Upper lobe of right lung (tissue), 1 donor: ENCODE measurements at places on chromosomes 12 and 14.

DNA sequence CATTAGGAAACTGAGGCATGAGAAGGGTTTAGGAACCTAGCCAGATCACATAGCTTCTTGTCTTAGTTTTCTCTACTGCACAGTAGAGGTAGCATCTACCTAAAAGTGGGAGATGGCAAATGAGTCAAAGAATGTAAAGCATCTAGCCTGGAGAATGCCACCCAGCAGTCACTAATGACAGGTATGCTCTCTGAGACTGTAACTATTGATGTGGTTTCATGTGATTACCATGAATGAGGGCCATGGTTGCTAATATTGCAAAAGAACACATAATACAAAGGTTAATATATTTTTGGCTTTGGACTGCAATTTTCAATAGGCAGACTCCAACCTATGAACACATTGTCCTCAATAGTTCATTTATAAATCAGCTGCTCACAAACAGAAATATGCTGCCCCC, 389.9 kb downstream of the GRIN2B start:
- DNase-seq: no peak

DNA sequence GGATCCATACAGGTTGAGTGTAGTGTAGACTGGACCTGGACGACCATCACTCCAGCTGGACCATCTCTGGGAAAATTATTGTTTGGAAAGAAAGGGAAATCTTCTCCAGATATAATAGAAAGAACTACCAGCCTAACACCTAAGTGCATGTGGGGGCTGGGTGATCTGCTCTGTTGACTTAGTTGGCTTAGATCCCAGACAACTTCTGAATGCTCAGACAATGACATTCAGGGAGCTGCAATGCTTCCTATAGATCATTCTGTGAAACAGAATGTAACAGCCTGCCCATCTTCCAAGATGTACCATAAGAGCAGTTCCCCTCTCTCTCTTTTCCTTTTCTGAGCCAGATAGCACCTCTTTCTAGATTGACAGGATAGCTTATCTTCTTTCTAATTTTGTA, 572.8 kb upstream of the STXBP6 start:
- DNase-seq: no peak

DNA sequence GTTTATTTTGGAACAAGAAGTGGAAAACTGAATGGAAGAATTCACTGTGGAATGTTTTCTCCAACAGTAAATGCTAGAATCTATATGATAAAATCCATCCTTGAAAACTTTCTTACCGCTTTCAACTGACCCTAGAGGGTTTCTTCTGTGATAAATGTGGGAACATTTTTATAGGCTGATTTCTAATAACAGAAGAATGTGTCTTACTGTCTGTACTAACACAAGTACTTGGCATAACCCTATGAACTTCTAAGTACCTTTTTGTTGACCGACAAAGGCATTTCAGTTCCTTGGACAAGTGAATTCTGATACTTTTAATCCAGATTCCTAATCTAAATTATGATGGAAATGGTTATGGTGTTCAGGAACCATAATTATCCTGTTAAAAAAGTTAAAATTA, 1109.7 kb upstream of the FLRT2 start:
- DNase-seq: no peak

DNA sequence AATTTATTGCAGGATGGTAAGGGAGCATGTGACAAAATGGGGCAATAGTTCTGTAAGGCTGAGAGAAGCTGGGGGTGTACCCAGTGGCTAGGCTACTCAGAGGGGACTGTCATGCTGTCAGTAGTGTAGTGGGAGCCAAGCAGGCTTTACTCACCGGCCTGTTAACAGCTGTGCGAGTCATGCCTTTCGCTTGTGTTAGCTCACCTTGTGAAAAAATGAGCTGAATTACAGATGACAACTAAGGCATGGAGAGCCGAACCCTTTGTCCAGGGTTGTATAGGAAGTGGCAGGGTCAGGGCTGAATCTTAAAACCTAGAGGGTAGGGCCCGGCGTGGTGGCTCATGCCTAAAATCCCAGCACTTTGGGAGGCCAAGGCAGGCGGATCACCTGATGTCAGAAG, 37.9 kb downstream of the SH2B3 start:
- no peak for DNase-seq

DNA sequence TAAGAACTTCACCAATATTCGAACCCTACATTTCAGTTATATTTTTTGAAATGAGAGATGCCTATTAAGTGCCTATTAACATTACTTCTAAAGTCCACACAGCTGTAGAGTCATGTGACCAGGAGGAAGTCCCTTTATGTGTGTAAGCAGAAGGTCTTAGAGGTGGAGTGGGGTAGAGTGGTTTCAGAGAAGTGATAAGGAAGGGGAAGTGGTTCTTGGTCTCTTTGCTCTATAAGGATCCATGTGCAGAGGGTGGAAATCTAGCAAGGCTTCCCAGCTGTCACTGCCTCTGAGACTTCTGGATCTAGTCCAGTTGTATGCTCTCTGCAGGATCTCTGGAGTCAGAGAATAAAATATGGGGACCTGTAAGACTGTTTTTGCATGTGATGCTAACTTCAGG, 673.9 kb downstream of the FLRT2 start:
- DNase-seq: no peak

DNA sequence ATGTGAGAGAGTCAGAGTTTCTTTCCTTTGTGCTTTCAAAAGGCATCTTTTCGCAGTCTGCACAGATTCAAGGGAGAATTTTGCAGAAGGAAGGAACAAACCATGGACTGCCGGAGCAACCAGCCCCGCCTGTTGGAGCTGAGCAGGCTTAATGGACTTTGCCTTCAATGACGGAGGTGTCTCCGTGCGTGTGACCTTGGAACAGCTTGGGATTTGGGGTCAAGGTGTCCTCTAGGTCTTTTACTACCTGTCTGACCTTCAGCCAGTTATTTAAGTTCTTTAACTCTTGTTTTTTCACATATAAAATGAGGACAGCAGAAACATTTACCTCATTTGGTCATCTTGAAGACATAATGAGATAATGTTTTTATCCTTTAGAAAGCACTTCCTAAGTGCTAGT, 4.1 kb downstream of the FGF23 start:
- no peak for DNase-seq
